ENCODE measurements at places on chromosomes 11 and 22.

DNA sequence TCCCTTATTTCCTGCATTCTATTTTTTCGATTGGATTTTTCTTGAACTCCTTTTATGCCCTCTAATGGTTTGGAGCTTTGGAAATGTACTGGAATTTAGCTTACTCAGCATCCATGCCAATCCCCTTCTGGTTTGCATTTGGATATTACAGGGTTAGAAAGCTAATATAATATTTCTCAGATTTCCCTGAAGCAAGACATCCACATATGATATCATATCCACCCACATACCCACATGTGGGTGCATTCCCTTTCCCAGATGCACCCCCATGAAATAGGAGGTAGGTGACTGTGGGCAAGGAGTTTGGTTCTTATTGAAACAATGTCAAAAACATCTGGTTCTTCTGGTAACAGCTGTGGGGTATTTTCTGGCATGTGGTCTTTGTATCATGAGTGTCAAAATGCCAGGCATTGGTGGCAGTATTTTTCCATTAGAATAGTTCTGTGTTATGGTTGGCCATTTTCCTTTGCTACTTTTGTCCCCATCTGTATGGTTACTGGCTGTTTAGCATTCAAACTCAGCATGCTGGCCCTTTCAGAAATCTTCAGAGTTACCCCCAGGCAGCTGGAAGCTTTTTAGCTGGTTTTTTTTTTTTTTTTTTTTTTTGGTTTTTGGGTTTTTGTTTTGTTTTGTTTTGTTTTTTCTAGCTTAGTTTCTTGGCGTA lies 32.7 kb upstream of the DDX10 start:
- DNase-seq = no peak

- no peak for DNase-seq
Measured at GRCh38 chr11:75490221-75491181, 35.2 kb downstream of the GDPD5 start.

DNA sequence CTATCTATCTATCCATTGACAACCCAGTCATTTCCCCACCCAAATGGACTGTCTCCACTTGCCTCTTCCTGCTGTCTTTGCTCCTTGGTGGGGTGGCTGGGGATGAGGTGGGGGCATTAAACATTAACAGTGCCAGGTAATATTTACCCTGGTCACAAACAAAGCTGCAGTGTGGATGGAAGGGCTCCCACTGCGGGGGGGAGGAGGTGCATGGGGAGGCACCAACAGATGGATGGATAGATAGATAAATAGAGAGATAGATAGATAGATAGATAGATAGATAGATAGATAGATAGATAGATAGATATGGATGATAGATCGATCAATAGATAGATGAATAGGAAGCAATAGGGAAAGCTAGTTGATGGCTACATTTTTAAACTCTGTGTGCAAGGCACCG lies 2.3 kb upstream of the FXYD2 start:
- DNase-seq = no peak

- no peak for DNase-seq
Measured at GRCh38 chr11:57422669-57423068, 4.3 kb downstream of the SLC43A3 start.

- DNase-seq = no peak
Measured at GRCh38 chr11:121780971-121781370, 328.2 kb upstream of the SORL1-AS1 start.

GRCh38 chr22:28882878-28883656 lies at the start of gene ZNRF3:
ZNRF3 (plus strand) TSS chr22:28883572; CDS start chr22:28883767, 195 bp downstream.
- peak; percentile 98 for DNase-seq

DNA sequence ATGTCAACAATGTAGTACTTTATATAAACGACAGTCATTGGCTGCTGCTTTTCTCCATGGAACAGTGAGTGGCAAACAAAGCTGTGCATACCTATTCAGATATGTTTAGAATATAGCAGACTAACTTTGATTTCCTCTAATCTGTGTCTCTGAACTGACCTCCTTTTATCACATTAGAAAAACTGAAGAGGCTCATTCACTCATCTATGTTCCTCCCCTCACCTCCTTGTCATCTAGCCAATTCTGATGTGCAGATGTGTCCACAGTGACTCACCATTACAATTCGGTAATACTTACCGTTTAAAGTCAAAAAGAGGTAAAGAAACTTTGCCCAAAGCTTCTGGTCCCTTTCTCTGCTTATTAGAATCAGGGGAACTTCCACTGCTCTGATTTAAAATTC lies 51.5 kb upstream of the RPS13 start:
- no peak for DNase-seq

Data from nucleus accumbens (tissue), 56 donors.